Activated naive CD4-positive, alpha-beta T cell treated with anti-CD3 and anti-CD28 coated beads, Interleukin-2, amount 50 U/mL, for 72 hours (primary cell): ENCODE measurements at places on chromosomes 3 and 15.

DNA sequence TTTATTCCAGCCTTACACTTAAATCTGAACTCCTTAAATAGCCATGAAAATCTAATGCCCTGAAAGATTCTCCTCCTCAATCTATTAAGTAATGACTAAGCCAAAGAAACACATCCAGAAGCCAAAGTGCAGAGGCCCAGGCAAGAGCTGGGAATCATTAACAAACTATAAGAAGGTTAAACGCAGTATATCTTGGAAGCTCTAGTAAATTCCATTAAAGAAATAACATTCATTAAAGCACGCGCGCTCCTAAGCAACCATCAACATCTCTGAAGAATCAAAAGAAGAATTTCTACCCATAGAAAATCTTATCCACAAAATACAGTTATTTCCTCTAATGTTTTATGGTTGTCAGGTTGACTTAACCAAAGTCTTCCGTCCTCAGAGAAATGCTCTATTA, 29.5 kb downstream of the MB21D2 start:
- DNase-seq: no peak

DNA sequence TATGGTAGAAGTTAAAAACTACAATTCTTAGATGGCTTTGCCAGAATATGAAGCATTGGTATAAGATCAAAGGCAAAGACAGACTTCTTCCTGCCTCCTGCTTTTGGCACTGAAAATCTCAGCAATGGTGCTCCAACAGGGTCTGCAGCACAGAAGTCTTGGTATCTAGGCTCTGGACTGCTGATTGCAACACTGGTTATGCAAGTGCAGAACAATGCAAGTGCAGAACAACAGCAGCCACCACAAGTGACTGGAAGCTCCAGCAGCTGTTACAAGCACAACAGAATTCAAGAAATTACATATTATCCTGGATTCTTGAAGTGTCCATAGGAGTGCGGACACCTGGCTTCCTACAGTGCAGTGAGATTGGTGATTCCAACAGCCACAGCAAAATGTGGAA, 33.7 kb downstream of the ZBTB20 start:
- no peak for DNase-seq

GRCh38 chr3:83946049-83946448, 1012.7 kb upstream of the CADM2 start:
- DNase-seq: no peak

DNA sequence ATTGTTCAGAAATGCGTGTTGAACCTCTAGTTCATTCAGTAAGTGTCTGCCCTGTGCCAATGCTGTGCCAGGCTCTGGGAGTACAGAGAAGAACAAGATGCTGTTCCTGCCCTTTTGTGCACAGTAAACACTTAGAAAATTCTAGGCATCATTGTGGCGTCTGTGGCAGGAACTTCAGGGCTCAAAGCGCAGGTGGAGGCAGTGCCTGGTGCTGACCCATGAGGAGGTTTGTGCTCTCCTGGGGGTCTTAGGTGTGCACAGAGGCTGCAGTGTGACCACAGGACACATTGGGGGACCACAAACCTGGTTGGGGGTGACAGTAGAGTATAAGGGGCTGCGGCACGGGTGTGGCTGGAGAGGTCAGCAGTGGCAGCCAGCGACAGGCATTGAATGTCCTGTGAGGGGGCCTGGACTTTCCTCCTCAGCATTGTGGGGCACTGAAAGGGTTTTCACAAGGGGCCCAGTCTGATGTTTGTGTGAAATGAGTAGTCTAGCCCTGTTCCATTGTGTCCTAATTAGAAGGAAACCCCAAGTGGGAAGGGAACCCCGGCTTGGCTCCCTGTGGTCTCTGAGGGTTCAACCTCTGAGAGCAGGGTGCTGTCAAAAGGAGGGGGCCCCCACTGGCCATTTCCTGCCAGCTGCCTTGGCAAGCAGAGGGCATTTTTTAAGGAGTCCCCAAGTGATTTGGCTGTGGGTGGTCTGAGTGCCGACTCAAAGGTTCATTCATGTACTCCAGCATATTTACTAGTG, 20.9 kb downstream of the MRAS start:
- no peak for DNase-seq

GRCh38 chr3:41808618-41809017, 153.3 kb downstream of the ULK4 start:
- no peak for DNase-seq

DNA sequence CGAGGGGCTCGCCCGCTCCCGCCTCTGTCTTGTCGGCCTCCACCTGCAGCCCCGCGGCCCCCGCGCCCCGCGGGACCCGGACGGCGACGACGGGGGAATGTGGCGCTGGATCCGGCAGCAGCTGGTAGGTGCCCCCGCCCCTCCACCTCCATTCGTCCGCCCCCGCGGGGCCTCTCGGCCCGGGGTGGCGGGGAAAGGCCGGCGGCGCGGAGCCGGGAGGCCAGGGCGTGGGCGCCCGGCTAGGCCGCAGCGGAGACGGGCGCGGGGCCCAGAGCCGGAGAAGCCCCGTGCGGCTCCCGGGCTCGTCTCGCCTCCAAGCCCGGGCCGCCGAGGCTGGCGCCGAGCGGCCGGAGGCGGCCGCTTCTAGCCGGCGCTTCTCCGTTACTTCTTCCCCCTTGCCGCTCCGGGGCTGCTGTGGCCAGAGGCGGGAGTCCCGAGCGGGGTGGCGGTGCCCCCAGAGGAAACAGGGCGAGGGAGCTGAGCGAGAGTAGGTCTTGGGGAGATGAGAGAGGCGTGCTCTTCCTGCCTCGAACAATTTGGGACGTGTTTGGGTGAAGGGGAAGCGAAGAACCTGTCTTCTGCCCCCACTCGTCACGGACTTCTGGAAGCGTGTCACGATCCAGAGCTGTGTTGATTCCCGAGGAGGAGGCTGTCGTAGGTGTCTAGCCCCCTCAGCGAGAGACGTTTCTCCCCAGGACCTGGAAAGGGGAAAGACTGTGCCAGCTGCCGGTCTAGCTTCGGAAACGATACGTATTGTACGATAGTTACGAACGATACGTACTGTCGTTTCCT, 555 bp downstream of the ATP11B start:
- DNase-seq: peak; percentile 66

- DNase-seq: no peak
Observed at GRCh38 chr3:172289583-172289982, 158.7 kb downstream of the GHSR start.

- DNase-seq: no peak
Observed at GRCh38 chr3:107581230-107581629, 58.5 kb downstream of the BBX start.

DNA sequence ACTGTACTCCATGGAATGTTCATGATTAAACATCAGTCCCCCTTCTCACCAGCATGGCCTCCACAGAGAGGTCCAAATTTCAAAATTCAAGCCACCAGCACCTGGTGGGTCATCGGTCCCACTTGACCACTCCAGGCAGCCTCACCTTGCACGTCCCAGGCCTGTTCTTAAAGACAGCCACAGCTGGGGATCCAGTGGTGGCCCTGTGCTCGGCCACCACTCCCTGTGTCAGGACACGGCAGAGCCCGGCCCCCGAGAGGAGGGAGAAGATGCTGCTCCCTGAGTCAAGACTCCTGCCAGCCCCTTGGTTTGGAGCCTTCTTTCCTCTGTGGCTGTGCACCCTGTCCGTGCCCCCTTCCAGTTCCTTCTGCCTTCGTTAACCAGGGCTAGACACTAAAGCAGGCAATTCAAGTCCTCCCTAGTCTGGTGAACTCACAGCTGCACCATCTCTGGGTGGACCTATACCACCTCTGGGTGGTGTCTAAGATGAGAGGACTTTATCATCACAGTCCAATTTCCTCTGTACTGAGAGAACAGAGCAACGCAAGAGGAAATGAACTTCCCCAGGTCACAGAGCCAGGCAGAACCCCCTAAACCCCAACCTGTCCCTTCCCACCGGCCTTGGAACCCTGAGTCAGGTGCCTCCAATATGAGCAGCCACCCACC, 97.1 kb downstream of the MEGF11 start:
- no peak for DNase-seq

DNA sequence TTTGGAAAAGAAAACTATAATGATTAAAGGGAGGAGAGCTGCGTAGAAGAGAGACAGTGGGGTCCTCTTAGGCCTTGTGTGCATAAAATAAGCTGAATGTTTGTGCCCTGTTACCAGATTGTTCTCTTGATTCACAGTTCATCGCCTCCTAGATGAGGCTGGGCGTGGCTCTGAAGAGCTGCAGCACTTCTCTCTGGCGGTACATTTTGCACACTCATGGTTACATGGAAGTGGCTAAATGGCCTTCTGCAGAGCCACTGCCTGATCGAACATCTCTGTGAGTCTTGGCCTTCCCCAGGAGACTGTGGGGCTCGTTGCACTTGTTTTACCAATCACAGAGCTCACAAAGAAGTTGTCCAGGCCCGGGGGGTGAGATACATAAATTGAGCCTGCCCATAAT, 208.8 kb downstream of the GABRG3 start:
- no peak for DNase-seq

- DNase-seq: no peak
Observed at GRCh38 chr3:128089135-128089534, 34.5 kb downstream of the RUVBL1 start.

DNA sequence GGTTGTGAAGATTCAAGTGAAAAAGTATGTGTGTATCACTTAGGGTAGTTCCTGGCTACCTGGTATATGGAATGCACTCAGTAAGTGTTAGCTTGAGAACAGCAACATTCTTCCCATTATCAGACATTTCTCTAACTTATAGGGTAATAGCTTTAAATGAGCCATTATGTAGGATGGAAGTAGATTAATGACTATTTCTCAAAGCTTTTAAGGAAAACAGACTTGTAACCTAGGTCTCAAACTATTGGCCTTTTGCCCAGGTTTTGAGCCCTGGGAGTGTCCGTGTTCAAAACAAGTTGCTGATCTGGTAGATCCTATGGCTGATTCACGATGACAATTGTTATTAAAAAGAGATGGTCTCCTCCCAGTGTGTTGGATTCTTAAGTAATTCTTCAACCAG, 129.1 kb upstream of the UMPS start:
- no peak for DNase-seq

- no peak for DNase-seq
Observed at GRCh38 chr3:119628816-119629445, 31.2 kb downstream of the PLA1A start.

DNA sequence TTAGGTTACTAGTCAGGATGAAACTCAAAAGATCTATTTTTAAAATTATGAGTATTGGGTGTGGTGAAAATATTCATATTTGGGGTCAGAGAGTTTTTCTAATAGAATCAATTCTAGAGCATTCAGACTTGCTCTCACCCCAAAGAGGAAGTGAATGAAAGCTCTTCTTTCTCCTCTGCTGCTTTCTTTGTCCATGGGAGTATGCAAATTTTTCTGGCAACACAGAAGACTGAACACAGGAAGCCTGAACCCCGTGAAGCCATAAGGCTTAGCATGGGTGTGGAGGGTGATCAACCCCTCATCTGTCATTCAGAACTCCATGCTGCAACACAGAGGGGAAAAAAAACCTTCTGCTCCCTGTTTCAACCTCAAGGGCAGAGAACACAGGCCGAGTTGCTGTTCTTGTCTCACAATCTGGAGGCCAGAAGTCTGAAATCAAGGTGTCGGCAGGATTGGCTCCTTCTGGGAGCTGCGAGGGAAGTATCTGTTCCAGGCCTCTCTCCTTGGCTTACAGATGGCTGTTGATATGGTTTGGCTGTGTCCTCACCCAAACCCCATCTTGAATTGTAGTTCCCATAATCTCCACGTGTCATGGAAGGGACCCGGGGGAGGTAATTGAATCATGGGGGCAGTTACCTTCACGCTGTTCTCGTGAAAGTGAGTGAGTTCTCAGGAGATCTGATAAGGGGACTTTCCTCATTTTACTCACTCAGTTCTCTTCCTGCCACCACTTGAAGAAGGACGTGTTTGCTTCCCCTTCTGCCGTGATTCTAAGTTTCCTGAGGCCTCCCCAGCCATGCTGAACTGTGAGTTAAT, 33.7 kb upstream of the CD47 start:
- DNase-seq: peak; percentile 60

DNA sequence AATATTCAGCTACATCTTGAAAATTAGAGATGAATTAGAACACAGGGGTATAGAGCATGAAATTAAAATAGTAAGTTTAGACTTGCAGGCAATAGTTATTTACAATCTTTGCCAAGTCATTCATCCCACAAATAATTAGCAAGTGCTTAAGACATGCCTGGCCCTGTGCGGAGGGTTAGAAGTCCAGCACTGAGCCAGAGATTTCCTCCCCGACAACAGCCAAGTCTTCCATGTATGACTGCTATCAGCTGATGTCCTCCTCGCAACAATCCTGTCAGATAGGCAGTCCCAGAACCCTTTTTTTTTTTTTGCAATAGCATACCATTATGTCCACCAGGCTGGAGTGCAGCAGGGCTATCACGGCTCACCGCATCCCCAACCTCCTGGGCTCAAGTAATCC, 14.6 kb downstream of the SIN3A start:
- DNase-seq: no peak

- DNase-seq: no peak
Observed at GRCh38 chr3:64141476-64141875, 83.8 kb downstream of the PRICKLE2 start.
